ENCODE measurements at places on chromosomes 7 and 10.
A peak's percentile ranks its signal among the peaks of the same experiment; 100 is the strongest.

DNA sequence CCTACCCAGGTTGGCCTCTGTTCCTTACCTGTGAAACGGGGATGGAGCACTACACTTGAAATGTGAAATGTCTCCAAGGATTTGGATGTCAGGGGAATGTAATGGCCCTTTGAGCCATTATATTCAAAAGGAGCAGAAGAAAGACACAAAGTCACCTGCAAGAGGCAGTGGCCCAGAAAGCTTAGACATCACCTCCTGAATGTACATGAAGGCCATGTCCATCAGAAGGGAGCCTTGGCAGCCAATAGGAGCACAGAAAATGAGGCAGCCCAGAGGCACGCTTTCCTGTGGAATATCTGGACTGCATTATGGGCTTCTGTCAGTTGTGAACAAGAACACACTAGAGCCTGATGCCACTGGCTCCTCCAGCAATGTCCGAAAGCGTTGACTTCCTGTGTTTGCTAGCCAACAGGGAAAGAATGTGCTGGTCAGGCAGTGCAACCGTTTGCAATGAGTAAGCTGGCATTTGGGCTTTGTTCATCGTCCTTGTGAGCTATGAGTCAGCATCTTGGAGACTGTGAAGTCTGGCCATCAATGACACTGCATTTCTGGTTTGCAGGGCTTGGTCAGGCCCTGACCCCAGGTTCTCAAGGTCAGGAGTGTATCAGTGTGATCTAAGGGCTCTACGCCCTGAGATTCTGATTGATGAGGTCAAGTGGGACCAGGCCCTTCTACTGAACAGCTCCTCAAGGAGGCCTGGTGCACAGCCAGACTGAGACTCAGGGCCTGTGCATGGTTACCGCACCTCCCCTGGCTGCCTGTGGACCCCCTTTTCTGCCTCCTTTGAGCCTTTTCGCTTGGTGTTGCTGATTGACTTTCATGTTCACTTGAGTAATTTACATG lies 222.4 kb downstream of the RPS24 start:
- DNase-seq: no peak

- DNase-seq: no peak
These were observed 138.1 kb upstream of the THSD7A start for GRCh38 chr7:11970132-11970531.

- no peak for DNase-seq
These were observed 586.6 kb downstream of the SUGCT start for GRCh38 chr7:40721342-40721949.

GRCh38 chr7:111750878-111751277 lies 188.6 kb upstream of the IMMP2L start:
- DNase-seq: no peak

DNA sequence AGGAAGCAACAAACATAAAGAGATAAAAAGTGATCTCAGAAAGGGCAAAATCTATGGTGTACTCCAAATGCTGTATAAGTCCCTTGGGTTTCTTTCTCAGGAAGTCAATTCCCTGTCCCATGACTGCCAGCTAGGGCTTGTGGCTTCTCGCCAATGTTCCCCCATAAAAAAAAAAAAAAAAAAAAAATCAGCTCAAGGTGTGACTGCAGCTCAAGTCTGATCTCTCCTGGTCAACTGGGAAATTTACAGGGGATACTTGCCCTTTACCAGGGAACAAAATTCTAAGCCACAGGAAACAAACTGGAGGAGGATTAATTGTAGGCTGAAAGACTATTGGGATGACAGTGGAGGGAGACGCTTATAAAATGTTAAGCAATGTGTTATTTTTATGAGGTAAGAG lies 76.0 kb downstream of the PCGF5 start:
- peak; percentile 40 for DNase-seq

DNA sequence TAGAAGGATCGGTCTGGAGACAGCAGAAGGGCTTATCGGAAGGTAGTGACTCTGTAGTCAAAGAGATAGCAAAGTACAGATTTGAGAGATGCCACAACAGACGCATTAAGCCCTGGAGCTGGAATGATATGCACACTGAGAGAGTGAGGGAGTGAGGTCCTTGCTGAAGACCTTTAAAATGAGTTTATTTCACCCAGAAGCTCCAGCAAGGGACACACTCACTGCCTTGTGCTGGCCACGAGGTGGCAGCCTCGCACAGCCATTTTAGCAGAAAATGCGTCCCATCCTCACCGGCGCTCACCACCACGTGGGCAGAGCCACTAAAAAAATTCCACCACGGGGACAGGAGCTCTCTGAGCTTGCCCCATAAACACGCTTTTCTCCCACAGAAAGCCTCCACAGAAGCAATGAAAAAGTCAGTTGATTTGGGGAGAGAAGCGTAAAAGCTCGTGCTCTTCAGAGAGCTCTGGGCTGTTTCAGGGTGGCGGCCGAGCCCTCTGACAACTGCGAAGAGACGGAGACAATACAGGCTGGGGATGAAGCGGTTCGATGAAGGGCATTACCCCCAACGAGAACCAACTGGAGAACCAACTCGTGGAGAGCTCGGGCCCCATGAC lies 163.0 kb upstream of the KLF14 start:
- DNase-seq: peak; percentile 80

DNA sequence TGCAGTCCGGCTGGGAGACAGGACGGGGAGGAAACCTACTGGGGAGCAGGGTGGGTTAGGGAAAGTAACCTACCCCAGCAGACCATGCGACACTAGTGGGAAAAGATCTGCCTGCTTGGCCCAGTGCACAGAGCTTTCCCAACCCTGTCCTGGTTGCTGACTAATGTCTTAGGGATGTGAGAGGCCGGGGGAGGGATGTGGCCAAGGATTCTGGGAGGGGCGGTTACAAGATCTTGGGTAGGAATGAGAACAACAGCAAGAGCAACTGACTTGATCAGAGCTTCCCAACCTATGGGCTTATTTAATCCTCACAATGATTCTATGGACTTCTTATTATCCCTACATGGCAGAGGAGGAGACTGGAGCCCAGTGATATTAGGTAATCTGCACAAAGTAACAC lies 24.0 kb upstream of the EIF5AL1 start:
- no peak for DNase-seq

DNA sequence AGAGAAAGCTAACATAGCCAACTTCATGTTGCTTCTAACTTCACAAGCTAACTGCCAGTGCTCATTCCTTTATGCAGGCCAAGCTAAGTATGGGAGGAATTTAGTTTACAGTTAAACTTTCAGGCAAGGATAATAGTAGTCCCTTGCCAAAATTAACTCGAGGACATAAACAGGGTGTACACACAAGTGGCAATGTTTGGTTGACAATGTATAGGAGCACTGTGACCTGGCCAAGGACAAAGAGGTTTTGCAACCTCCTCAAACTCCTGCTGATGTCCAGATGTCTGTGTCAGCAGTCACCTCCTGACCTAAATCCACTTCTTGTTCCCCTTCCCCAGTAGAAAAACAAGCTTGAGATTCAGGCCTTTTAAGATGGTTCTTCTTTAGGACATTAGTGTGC lies 494.6 kb upstream of the KLF6 start:
- DNase-seq: no peak

DNA sequence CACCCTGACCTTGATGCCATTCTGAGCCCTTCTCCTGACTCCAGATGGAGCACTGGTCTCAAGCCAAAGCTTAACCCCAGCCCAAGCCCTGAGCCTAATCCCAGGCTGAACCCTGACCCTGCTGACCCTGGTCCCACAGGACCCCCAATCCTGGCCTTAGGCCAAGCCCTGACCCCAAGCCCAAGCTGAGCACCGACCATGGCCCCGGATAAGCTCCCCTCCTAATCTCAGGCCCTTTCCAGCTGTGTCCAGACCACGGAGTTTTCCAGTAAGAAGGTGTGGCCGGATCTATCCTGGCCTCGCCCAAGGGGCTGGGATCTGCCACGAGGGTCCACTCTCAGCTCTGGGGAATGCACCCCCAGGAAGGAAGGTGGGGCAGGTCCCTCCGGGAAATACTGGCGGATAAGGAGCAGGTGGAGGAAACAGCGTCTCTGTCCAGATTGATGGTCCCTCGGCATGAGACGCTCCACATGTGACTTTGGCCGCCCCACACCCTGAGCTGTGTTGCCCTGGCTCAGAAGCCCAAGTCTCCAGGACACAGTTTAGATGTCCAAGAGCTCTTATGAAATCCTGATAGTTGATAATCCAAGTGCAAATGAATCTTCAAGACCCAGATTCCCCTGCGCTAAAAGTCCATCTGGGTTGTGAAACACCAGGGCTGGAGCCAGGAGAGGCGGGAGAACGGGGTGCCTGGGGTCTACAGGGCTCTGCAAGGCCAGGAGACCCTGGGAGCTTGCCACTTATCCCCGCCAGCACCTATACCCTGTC lies 10.4 kb downstream of the ELN start:
- DNase-seq: no peak

- DNase-seq: no peak
These were observed 2.1 kb downstream of the TRDMT1 start for GRCh38 chr10:17199351-17199804.

DNA sequence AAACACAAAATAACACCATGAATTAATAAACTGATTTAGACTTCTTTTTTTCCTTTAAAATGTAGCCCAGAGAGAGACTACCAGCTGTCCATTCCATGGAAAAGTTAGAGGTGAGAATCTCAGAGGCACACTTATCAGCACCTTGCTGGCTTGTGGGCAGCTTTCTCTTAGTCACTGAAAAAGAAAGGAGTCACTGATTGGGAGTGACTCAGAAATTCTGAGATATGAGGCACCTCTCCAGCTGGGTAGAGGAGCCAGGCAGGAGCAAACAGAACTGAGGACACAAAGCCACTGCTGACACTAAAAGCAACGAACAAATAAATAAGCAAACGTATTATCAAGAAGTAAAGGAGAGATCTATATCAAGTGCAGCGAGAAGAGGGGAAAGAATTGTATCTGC lies 310.6 kb downstream of the PARD3 start:
- DNase-seq: no peak

DNA sequence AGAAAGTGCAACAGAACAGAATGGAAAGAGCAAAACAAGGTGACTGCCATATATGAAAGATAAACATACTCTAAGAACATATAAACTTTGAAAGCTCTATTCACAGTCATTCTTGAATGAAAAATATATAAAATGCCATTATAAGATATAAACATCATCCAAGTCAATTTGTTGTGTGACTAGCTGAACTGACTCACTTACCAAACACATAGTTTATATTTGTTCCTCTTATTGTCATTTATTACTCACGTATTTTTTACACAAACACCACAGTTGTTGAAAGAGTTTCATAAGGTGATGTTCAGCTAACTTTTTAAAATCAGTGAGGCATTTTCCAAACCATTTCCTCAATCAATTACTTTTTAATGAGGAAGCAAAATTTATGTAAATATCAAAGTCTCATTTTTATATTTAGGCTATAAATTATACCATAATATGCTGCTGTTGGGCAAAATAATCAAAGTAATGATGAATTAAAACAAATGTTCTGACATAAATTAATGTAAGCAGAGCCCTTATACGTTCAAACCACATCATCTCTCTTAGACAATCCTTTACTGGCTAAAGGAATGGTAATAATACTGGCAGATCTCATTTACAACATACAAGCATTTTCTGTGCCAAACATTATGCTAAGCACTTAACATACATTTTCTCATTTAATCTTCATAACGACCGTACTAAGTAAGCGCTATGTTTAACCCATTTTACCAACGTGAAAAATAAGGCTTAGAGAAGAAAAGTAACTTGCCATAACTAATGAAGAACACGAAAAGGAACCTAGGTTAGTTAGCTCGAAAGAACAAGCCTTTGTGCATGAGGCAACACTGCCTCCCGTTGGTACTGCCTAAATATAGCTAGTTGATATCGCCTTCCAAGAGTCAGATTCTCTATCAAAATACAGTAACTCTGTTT lies 7.3 kb downstream of the LRRN3 start:
- no peak for DNase-seq

GRCh38 chr7:26284995-26285632 lies 6.5 kb upstream of the SNX10 start:
- no peak for DNase-seq

- no peak for DNase-seq
These were observed 14.6 kb downstream of the ADRB1 start for GRCh38 chr10:114058297-114058696.

DNA sequence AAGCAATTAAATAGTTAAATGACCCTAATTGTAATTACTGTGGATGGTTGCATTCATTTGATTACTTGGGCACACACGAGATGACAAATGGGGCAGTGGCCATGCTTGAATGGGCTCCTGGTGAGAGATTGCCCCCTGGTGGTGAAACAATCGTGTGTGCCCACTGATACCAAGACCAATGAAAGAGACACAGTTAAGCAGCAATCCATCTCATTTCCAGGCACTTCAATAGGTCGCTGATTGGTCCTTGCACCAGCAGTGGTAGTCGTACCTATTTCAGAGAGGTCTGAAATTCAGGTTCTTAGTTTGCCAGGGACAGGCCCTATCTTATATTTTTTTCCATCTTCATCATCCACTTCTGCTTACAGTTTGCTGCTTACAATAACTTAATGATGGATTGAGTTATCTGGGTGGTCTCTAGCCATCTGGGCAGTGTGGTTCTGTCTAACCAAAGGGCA lies 8.3 kb downstream of the PCBD1 start:
- DNase-seq: peak; percentile 77

DNA sequence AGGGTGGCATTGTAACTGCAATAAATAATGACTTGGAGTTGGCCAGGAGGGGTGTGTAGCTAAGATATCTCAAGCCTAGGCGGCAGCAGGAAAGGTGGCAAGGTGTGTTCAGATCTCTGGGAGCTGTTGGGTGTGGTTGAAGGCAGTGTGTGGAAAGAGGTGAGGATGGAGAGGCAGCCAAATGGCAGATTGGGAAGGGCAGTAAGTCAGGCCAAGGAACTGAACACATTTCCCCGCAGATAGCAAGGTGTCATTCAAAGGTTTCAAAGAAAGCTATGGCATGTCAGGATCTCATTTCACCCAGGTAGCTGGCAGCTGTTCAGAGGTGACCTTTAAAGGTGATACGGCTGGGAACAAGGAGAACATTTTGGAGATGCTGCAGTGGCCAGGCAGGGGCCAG lies 586.0 kb upstream of the MGMT start:
- no peak for DNase-seq

- DNase-seq: no peak
These were observed 43.2 kb upstream of the TMEM236 start for GRCh38 chr10:17708821-17709220.

Measured in GM13976 (cell line).